ENCODE measurements at places on chromosomes 5 and 9.

DNA sequence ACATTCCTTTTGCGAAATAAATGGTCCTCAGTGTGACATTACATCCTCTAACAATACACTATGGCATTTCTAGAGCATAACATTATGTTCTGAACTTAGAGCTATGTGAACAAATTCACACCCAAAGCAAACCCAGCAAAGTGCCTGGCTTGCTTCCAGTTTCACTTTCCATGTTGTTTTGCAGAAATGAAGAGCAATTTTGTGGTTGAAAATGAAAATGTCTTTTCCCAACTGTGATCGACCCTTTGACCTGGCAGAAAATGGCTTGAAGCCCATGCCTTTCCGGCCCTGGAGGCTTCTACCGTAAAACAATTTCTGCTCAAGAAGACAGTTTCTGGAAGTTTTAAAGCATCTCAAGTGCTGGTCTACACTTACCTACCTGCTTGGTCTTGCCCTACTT is 344.7 kb upstream of the RGMB start:
- no peak for DNase-seq

- DNase-seq: no peak
These were observed 58.6 kb downstream of the DIAPH1 start for GRCh38 chr5:141560151-141560550.

- DNase-seq: no peak
These were observed 1063.2 kb upstream of the ACO1 start for GRCh38 chr9:31321256-31321655.

DNA sequence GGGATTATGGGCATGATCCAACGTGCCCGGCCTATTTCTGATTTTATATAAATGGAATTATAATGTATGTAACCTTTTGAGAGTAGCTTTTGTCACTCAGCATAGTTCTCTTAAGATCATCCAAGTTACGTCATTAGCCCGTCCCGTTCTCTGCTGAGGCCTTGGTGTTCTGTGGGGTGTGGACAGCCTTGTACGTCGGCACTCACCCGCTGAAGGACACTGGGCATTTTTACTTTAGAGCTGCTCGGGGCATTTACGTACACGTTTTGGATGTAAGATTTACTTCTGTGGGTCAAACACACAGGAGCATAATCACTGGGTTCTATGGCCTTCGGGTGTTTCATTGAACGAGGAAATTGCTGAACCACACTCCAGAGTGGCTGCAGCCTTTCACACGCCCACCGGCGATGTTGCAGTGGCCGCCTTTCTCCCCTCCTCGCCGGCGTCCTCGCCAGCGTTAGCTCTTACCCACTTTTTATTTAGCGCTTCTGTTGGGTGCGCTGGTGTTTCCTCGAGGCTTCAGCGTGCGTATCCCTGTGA is 101.8 kb downstream of the EHMT1 start:
- no peak for DNase-seq

DNA sequence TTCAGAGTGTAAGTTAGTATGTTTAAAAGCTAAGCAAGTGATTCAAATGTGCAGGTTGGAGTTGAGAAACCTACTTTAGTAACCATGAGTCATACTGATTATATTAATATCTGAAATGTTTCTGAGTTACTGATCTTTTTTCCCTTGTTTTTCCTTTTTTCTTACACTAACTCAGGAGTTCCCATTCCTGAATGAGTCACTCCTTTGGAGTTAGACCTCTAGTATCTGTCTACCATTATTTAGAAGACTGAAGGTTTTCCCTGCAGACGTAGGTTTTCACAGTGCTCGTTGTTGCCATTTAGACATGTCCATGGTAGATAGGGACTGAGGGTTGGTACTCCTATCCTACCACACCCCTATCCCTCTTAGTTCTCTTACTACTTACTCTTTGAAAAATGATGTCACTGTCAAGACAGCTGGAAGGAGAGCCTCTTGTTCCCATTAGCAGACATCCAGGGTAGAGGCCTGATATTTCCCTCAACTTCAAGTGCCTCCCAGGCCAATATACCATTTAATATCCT is 20.2 kb downstream of the OCLN start:
- no peak for DNase-seq

- DNase-seq: no peak
These were observed 31.8 kb upstream of the C7 start for GRCh38 chr5:40877371-40877988.

DNA sequence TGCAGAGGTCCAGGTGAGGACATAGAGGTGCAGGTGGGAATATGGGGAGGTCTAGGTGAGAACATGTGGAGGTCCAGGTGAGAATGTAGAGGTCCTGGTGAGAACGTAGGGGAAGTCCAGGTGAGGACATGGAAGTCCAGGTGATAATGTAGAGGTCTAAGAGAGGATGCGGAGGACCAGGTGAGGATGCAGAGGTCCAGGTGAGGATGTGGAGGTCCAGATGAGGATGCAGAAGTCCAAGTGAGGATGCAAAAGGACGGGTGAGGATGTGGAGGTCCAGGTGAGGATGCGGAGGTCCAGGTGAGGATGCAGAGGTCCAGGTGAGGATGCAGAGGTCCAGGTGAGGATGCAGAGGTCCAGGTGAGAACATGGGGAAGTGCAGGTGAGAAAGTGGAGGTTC is 133.8 kb downstream of the MRPL36 start:
- no peak for DNase-seq

DNA sequence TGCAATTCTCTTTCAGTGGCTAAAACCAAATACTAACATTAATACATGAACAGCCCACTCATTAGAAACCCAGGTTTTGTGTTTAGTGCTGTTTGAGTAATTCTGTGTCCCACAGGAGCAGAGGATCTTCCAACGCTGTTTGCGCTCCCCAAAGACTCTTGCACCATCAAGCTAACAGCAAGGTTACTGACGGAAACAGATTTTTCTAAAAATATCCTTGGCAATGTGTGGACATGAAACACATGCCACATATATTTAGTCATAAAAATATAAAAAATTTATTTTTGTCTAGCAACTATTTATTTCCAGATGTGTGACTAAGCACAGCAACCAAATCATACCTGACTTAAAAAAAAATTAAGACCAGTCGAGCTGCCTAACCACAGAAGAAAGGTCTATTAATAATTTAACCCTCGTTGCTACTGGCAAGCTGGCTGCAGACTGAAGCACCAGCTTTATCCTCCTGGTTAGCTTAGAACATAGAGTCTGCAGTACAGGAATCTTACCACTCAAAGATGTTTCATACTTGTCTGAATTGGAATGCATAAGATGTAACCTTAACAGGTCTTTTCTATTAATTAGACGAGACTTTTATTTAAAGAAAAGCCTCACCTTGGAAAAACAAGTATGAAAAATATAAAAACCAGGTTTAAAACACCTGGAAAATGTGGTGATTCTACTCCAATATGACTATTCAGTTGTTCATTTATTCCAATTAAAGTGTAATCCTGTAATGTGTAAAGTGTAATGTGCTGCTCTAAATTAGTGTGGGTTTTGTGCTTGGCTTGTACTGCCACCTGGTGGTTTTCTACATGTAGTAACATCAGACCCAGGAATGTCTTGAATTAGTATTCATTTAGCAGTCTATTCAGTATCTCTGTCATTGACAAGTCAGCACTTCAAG is 272.5 kb downstream of the EPB41L4A start:
- no peak for DNase-seq

- DNase-seq: no peak
These were observed 16.8 kb downstream of the NIPAL4 start for GRCh38 chr5:157476702-157477408.

DNA sequence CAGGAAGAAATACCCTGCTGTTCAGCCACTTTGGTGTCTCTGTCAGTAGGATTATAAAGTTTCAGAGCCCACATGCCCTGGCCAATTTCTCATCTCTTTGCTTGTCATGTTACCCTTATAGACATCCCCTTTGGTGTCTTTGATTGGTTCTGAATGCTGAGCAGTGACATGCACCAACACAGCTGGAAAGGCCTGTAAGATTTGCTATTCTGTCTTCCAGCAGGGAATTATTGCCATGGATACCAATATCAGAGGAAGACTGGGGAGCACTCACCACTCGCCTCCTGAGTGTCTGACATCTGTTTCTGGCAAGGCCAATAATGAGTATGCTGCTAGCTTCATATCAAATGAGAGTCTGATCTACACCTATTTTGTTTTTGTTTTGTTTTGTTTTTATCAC is 34.4 kb downstream of the RAB3C start:
- no peak for DNase-seq

DNA sequence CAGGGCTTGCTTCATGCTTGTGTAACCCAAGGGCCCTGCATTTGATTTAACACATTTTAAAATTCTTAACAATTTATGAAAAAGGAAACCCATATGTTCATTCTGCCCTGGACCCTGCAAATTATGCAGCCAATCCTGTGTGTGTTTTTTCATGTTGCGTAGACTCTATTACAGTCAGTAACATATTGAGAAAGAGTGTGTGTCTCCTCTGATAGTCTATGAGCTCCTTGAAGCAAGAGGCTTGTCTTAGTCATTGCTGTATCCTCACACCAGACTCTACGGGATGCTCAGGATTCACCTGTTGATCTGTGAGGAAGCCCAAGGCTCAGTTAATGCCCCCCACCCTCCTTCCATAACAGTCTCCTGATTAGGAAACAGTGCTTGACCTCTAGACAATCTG is 177.3 kb upstream of the DMAC1 start:
- DNase-seq: no peak

GRCh38 chr9:87387351-87388011 is 110.2 kb upstream of the DAPK1 start:
- no peak for DNase-seq

DNA sequence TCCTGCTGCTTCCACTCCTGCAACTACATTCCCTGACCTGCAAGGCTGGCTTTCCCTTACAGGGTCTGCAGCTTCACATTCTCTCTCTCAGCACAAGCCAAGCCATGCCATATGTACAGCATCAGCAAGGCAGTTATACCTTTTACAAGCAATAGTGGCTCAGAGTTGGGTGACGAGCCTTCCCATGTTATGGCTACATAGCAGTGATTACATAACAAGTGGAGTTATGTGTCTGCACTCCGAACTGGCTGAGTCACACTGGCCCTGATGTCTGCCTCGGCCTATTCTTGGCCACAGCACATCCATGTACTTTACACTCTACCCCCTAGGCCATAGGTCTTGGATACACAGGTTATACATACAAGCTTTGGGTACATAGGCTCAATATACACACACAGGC is 52.0 kb upstream of the SNCAIP start:
- DNase-seq: no peak

DNA sequence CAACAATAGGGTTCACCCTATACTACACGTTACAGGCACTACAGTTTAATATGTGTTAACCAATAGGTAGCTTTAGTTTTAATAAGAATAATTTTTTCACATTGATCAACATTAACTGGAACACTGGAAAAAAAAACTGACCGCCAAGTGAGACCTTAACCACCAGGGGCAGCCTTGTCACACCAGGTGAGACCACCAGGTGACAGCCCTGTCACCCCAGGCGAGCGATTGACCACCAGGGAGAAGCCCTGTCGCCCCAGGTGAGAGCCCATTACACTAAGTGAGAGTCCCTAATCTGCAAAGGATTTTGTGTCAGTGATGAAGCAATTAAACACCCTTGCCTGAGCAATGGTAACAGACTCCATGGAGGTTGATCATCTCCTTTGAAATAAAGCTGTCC is 75.4 kb upstream of the SYK start:
- no peak for DNase-seq

- no peak for DNase-seq
These were observed 14.8 kb downstream of the SPARC start for GRCh38 chr5:151671950-151672349.

GRCh38 chr9:24901319-24901718 is 355.6 kb upstream of the IZUMO3 start:
- no peak for DNase-seq

DNA sequence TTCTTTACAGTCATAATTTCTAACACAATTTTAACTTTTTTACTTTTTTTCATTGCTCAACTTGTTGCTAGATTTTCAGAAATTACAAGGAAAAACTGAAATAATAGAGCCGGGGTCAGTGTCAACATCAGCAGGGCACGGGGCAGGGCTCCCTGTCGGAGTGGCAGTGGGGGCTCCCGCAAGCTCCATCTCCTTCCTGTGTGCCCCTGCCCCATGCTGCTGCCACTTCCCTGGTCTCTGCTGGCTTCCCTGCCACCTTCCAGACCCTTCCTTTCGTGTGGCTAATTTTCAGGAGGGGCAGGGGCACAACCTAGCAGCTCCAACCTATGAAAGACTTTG is 1.0 kb upstream of the EXOC3 start:
- no peak for DNase-seq

DNA sequence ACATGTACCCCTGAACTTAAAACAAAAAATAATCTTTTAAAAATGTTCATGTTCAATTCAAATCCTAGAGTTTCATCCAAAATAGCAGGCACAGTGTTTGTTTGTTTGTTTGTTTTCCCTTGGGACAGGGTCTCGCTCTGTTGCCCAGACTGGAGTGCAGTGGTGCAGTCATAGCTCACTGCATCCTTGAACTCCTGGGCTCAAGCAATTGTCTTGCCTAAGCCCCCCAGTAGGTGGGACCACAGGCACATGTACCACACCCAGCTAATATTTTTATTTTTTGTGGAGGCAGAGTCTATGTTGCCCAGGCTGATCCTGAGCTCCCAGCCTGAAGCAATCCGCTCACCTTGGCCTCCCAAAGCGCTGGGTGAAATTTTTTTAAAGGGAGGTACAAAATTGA is 5.0 kb upstream of the POLR1E start:
- DNase-seq: no peak

DNA sequence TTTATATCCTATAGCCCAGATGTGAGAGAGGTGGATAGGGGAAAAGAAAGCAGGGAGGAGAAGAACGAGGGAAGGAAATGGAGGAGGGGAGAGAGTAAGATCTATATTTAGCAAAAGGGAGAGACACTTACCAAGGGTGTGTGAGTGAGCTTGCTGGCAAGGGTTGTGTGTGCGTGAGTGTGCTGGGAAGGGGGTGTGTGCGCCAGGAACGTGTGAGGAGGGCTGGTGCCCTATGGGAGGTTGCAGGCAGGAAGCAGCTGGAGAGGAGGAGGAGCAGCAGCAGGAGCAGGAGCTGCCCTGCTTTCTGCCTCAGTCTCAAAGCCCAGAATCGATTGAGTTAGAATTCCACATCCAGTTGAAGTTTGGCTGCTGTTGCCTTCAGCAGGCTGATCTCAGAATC is 148.3 kb upstream of the RUSC2 start:
- no peak for DNase-seq

GRCh38 chr9:106784076-106784475 is 78.9 kb upstream of the ZNF462 start:
- DNase-seq: no peak

DNA sequence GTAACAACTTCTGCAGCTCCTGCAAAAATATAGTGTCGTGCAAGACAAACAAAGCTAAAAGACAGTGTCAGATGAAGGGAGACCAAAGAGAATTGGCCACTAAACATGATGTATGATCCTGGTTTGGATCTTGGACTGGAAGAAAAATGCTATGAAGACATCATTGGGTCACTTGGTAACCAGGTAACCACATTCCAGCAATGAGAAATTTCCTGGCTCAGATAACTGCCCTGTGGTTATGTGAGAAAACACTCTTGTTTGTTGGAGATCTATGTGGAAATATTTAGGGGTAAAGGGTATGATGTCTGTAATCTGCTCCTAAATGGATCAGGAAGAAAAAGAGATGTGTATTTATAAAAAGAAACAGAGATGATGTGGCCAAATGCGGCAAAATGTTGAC is 45.5 kb upstream of the ANKRD33B start:
- no peak for DNase-seq
